CD4-positive, alpha-beta T cell treated with Interleukin-2 at 100 ng/mL for 4 hours (primary cell): ENCODE measurements at places on chromosomes 4 and X.

GRCh38 chrX:47540754-47541538 lies 20.1 kb upstream of the ARAF start:
- no peak for DNase-seq

DNA sequence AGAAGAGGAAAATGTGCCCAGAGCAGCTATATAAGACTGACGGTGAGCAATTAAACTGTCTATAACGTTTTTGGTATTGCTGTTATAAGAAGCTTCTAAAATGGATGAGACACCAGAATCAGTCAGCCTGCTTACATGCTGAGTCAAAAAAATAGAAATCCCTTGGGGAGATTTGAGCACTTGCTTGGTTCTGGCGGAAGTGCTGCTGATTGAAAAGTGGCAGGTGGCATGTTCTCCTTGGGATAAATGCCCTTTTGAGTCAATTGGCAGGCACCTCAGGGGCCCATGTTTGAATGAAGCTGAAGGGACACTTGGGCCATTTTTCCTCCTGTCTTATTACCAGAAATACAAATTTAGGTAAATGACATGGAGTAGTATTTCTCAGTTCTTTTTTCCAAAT lies 148.7 kb downstream of the PTCHD1 start:
- no peak for DNase-seq

- no peak for DNase-seq
Measured at GRCh38 chr4:39030725-39031124, 1.5 kb downstream of the TMEM156 start.

DNA sequence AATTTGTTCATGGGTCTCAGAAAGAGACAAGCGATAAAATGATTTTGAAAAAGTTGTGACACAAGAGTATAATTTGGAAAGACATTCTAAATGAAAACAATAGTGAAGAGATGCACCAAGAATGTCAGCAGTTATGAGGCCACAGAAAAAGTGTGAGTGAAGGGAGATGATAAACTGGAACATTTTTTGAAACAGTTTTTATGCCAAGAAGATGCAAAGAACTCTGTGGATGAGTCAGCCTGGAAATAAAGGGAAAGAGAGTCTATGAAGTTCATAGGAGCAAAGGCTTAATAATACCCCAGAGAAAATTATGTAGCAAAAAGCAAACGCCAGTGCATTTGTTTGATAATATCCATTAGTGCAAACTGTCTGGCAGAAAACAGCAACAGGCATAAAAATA lies 188.4 kb upstream of the TBC1D9 start:
- DNase-seq = no peak

- no peak for DNase-seq
Measured at GRCh38 chrX:121655276-121655675, 607.9 kb downstream of the GLUD2 start.

DNA sequence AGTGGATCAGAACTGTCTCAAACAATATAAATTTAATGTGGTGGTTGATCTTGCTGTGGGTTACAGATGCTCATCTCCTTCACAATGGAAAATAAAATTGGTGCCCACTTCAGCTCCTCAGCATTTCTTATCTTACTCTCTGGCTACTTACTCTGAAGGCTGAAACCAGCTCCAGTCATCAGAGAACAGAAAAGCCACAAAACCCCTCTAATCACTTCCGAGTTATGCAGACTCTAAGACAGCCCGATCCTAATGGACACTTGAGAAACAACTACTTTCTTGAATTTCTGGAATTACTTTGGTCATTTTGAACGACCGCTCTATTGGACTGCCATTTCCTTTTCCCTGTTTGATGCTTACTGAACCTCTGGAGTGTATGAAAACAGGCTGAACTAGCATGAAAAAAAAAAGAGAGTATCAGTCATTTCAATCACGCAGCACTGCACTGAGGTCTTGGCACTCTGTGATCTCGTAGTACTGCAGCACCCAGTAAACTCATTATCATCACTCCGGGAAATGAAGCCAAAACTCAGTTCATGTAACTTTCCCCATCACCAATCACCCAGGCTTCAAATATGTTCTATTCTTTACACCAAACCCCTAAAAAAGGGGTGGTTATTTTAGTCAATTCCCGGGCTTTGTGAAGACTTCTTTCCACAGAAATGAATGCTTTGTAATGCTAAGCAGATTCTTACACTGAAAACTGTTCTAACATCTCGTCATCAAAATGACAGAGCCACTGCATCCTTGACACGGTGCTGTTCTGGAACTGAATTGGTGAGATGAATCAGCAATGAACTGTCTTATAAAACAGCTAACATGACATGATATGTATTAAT lies 54.5 kb downstream of the TSPAN5 start:
- DNase-seq = peak; percentile 30

DNA sequence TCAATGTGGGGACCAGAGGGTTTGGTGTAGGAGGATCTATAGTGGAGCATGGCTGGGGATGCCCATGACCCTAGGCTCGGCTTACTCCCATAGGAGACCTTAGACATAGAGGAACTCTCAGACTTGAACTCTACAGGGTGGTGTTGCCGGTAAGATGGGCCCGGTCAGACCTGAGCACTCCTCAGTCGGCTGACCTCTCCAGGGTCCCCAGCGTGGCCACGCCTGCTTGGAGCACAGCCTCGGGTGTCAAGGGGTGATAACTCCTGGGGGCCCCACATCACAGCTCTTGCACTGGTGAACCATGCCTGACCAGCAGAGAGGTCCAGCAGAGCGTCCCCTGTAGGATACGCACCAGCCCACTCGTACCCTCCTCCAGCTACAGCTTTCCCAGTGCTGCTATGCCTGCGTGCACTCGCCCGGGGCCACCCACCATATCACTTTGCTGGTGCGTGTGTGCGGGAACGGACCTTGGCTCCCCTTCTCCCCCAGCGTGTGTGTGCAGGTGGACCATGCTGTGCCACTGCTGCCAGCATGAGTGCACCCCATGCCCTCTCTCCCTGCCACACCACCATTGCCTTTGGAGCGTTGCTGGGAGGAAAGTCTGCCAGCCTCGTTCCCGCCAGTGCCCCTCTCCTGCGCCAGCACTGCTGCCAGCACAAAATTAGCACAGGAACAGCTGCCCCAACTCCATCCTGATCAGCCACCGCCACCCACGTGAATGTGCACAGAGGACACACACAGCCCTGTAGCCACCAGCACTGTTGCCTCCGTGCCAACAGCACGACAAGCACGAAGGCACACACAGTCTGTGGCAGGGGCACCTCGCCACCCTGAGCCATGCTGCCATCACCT lies 806.6 kb downstream of the GLUD2 start:
- no peak for DNase-seq

GRCh38 chr4:61851126-61851525 lies 651.0 kb downstream of the ADGRL3 start:
- no peak for DNase-seq

DNA sequence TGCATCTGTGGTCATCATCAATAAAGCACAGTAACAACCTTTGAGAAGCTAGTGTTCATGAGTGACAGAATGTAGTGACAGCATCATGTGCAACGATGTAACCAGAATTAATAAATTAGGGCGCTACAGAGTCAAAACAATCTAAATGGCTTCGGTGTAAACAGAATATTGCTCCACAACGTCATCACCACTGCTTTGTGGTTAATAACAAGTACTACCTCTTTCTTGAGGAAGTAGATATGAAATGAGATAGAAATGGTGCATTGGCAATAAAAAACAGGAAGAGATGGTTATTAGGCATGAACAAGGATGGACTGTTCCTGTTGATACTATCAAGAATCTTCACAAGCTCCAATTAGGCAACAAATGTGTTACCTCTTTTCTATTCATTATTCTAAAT lies 8.7 kb upstream of the PDHA2 start:
- no peak for DNase-seq

- peak; percentile 27 for DNase-seq
Measured at GRCh38 chr4:683982-684622, 4.8 kb downstream of the SLC49A3 start.

DNA sequence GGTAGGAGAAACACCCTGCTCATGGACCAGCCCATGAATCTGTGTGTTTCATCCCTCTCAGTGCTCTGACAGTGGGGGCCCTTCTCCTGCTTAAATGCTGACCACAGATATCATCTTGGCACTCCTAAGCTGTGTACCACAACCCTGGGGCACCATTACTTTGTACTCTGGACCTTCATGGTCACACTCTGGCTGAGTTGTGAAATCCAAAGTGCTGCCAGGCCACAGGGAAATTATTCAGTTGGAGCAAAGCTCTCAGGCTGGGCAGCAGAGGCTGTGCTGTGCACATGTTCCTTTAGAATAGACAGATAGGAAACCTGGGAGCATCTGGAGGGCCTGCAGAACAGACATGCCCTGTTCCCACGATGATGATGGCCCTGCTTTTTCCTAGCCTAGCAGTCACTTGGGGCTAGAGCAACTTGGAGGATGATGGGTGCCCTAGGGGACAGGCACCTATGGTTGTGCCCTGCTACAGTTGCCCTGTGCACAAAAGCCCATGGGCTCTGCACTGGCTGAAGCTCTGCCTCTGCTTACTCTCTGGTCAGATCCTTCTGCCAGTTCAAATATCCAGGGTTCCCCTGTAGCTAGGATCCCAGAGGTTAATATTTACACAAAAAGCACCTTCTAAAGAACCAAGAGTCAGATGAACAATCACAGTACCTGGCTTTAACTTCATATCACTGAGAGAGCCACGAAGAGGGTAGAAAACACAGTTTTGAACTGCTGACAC lies 48.5 kb upstream of the CDX4 start:
- no peak for DNase-seq

GRCh38 chr4:120718979-120719566 lies 203.5 kb downstream of the PRDM5 start:
- peak; percentile 6 for DNase-seq

GRCh38 chrX:119502727-119503483 lies 34.7 kb downstream of the SLC25A5 start:
- peak; percentile 25 for DNase-seq

DNA sequence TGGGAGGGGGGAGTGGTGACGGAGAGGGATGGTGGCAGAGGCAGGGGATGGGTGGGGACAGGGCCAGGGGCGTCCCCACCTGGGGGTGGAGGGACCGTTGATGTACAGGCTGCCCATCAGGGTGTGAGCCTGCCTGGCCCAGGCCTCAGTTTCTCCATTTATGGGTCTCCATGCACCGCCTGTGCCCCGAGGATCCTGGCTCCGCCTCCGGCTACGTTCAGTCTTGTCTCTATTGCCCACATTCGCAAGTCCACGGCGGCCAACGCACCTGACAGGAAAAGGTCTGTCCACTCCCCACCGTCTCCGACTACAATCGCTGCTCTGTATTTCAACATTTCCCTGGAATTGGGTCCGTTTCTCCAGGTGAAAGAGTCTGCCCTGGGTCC lies 96.3 kb upstream of the NKX1-1 start:
- DNase-seq = no peak

DNA sequence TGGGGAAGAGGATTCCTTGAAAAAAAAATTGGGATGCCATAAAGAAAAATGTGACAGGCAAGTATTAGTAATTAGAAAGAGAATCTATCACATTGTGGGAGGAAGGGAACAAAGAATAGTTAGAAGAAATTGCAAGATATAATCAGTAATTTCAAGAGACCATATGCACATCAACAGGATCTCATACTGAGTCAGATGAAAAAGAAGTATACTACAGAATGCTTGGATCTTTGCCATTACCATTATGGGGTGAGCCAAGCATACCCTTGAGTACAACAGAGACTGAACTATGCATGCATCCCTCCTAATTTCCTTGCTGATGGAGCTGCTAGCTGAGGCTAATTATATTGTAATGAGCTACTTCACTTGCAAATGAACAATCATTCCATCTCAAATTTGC lies 287.6 kb downstream of the PAPSS1 start:
- no peak for DNase-seq

DNA sequence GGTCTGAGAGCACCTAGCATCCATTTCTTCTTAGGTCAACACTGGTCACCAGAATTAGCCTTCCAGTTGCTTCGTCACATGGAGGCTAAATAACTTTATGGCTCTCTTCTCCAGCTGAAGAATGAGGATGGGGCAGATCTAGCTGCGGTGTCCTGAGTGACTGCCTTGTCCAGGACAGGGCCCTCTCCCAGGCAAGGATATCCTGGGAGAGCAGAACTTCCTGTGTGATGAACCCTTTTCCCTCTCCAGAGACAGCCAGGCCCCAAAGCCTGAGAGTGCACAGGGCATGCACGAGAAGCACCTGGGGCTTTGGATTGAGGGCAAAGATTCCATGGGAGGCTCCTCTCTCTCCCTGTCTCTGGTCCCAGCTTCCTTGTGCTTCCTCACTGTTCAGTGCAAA lies 108.2 kb upstream of the MAMLD1 start:
- DNase-seq = no peak

- DNase-seq = no peak
Measured at GRCh38 chr4:153785910-153786721, 2.8 kb downstream of the SFRP2 start.

DNA sequence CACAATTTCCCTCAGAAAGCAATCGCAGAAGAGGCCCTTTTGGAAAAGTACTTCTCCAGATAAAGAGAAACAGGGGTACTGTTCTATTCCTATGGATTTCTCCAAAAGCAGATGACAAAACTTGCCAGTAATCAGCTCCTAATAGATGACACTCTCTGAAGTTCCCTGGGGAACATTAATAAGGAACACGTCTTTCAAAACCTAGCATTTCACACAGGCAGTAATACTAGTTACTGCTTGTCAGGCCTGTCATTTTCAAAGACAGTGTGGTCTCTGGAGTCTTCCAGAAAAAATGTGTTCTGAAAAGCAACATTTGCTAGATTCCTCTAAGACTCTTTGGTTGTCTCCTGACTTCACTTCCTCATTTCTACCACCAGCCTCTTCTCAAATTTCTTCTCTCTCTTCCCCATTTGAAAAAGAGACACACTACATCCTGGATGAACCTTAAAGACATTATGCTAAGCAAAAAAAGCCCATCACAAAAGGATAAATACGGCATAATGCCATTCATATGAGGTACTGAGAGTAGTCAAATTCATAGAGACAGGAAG lies 47.3 kb downstream of the CHRDL1 start:
- DNase-seq = no peak

DNA sequence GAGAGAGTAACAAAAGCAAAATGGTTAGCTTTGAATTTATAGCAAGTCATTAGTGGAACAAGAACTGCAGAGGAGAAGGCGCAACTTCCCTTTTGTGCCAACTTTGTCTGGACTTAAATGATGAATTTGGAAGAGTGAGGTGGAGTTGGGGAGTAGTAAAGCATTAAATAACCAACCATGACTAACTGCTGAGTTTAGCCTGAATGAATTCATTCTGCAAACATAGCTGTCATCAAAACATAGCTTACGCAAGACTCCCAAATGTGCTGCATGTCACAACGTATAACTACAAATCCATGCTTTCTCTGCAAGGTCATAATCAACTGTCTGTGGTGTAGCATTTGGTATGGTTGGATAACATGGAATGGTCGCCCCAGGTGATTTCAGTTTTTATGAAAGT lies 75.9 kb upstream of the RPL34 start:
- no peak for DNase-seq

DNA sequence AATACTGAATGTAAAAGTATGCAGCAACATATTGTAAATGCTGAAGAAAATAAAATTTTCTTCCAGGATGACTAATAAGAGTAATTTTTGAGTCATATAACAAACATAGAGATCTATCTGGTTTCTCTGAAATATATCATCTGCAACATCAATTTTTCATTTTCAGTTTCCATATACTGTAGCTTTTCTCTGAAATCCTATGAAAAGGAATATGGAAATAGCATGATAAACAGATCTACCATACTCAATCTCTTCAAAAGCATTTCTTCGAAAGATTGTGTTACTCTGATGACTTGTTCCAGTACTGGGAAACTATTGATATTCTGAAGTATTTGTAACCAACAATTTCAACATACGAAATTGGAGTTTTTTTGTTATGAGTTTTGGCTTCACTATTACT lies 1156.7 kb downstream of the FAM133A start:
- no peak for DNase-seq

- no peak for DNase-seq
Measured at GRCh38 chr4:83599183-83599582, 63.3 kb downstream of the GPAT3 start.
